ENCODE measurements at places on chromosomes 1 and 21.

DNA sequence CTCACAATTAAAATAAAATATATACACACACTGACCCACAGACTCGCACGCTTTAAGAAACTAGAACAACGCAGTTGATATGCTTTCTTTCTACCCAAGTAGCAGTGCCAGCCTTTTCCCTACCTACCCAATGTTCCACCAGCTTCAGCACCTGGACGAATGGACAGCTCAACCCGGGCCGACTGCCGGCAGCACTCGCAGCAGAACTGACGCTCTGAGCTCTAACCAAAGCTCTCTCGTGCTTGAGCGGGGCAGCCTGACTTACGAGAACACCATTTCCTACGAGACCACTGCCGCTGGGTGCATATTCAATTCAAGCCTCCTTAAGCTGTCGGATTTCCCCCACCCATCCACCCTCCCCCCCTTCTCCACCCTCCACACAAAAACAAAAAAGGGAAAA lies 127.4 kb upstream of the DPYD start:
- DNase-seq, result peak; percentile 37

GRCh38 chr1:115170377-115170776 lies 81.1 kb upstream of the TSPAN2 start:
- DNase-seq, result no peak

- DNase-seq, result no peak
Measured at GRCh38 chr1:57337623-57338022, 86.2 kb downstream of the DAB1 start.

- DNase-seq, result no peak
Measured at GRCh38 chr1:202075389-202075788, 47.3 kb upstream of the GPR37L1 start.

DNA sequence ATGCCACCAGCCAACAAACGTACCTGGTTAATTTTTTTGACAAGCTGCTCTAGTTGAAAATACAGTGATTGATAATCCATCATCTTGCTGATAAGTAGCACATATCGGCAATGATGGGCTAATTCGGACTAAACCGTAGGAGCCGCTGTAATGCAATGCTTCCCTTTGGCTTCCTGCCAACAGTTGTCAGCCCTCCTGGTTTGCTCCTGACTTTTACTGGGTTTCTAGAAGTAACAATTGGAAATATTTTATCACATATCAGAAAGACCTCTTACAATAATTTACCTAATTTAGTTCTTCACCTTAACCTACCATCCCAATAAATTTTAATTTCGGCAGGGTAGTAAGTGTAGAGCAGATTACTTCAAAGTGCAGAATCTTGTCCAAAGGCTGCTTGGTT lies 148.5 kb downstream of the DHRS3 start:
- no peak for DNase-seq

- DNase-seq, result no peak
Measured at GRCh38 chr1:29878501-29878900, 642.2 kb downstream of the PTPRU start.

DNA sequence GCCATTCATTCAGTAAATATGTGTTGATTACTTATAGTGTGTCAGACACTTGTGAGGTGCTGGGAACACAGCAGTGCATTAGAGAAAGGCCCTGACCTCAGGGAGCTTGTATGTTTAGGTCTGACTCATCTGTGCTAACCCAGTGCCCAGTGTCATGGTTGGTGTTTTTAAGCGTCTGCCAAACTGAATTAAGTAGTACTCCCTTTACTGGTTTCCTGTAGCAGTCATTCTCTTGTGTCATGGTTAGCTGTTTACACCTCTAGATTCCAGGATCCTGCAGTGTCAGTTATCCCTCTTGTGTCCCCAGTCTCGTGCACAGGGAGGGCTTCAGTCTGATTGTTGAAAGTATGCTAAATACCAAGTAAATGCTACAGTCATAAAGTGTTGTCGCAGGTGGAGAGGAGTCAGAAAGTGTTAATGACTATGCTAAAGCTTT lies 14.2 kb downstream of the UCK2 start:
- DNase-seq, result no peak

DNA sequence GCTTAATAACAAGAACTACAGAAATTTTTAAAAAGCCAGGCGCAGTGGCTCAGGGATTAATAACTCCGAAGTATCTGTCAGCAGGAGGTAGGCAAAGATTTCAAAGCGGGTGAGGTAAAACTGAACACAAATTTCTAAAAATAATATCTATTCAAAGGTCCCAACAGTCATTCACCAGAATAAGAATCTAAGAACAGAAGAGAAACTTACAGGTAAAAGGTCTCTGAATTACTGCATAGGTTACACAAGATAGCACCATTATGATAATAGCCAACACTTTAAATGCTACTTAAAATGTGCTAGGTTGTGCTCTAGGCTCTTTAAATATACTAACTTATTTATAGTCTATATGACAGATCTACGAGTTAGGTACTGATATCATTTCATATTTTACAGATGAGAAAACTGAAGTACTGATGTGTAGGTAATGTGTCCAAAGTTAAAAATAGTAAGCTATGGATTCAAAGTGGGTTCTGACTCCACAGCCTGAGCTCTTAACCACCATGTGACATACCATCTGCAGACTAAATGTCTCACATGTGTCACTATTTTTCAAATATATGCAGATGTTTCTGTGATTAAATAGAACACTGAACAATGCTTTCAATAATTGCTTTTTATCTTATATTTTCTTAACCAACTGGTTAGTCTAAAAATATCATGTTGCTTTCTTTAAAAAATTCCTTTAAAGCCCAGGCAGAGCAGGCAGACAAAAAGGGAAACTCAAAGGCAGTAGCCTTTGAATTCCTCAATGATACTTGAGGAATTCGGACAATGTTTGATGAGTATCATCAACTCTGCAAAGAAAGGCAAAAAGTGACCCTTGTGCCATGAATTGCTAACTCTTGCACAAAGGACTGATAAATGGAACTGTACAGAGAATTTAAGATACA lies 80.5 kb upstream of the TTC39A start:
- DNase-seq, result no peak

- no peak for DNase-seq
Measured at GRCh38 chr1:32184650-32185049, 5.2 kb downstream of the TXLNA start.

- peak; percentile 20 for DNase-seq
Measured at GRCh38 chr21:46183910-46184624, at the start of gene SPATC1L. SPATC1L (minus strand) TSS chr21:46184459; CDS start chr21:46182816, 1,643 bp downstream.

DNA sequence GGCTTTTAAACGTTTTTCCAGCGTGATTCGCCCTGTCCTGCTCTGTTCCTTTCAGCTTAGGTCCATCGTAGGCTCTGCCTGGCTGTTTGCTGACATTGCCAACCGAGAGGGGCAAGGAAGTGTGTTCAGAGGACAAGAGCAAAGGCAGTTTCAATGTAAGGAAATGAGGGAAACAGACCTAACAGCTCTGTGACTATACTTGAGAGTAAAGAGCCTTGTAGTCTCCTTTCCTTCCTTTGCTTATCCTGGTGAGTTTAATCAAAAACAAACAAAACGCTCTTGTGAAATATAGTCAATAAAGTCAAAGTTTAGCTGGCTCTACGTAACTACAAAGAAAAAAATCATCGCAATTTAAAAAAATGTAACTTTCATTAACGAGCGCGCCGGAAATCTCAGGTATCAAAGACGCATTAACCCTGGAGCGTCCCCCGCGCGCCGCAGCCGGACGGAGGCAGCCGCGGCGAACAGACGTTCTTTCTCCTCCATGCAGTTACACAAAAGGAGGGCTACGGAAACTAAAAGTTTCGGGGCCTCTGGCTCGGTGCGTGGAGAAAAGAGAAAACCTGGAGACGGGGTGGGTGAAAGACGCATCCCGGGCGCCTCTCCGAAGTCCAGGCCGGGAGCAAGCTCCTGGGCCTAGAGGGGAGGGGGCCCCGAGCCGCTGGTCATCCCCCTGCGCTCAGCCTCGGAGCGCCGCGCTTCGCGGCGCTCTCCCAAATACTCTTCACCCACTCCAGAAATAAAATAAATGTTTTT lies 617 bp upstream of the ADGRL2 start:
- DNase-seq, result no peak

GRCh38 chr1:53502641-53503432 lies 43.6 kb downstream of the DMRTB1 start:
- DNase-seq, result no peak

- DNase-seq, result no peak
Measured at GRCh38 chr1:113868387-113869083, 3.0 kb downstream of the PTPN22 start.

DNA sequence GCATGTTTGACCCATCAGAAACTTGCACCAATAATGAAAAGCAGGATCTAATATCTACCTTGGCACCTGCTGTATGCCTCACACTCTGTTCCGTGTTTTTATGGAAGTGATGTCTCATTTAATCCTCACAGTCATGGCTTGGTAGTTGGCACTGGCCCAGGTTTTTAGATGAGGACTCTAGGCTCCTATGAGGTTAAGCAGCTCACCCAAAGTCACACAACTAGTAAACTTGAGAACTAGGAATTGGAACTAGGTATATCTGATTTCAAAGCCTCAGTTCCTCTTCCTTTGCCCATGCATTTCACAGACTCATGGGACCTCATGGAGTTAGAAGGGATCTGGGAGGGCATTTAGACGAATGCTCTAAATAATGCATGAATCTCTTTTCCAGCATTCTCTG lies 21.3 kb upstream of the TARBP1 start:
- no peak for DNase-seq

DNA sequence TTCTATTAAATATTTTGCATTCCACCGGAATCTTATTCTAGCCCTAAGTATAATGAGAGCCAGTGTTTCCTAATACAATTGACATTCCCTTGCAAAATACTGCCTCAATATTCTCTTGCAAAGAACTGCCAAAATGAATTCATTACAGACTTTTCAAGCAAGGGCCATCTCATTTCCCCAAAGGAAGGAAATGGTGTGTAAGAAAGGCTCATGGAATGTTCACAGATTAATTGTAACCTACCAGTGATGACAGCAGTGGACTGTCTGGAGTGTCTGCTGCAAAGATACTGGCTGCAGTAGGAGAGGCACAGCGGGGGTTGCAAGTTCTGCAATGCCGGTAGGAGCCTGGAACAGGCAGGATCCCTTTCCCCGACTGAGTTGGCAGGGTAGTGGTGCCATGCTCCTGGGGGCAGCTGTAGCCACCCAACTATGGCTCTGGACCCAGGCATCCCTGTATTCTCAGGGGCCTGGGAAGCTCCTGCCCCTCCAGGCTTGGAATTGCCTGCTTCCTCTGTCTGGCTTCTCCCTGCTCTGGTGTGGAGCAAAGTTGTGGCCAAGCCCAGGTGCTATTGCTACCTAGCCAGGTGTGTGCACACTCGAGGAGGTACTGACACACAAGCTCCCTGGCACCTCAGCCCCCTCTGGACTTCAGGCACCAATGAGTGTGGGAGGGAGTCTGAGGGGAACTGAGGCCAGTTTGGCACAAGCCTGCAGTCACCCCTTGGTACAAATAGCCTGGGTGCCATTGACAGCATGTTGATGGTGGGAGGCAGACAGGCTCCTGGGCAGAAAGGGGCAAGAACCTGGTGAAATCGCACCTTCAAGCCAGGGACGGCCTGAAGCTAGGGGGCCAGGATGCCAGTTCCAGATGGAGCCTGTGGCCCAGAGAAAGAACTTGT lies 1371.0 kb downstream of the KCNT2 start:
- DNase-seq, result no peak

- no peak for DNase-seq
Measured at GRCh38 chr1:95876276-95876675, 642.3 kb downstream of the RWDD3 start.

DNA sequence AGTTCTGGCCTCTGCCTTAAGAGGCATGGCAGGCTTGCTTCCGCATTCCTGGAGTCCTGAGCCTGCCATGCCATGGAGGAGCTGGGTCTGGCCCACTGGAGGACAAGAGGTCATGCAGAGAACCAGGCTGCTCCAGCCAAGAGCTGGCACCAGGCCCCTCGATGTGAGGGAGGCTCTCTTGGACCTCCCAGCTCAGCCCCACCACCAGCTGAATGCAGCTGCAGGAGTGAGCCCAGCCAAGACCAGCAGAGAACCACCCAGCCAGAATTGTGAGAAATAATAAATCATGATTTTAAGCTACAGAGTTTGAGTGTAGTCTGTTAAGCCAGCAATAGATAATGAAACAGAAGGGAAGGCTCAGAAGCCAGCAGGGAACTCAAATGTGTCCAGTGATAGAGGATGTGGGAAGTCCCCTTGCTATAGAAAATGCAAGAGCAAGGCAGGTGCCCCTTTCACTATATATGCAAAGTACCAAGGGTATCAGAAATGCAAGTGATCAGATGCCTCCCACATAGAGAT lies 118.4 kb downstream of the HIVEP3 start:
- no peak for DNase-seq

- no peak for DNase-seq
Measured at GRCh38 chr1:32274646-32275340, 17.1 kb upstream of the HDAC1 start.

DNA sequence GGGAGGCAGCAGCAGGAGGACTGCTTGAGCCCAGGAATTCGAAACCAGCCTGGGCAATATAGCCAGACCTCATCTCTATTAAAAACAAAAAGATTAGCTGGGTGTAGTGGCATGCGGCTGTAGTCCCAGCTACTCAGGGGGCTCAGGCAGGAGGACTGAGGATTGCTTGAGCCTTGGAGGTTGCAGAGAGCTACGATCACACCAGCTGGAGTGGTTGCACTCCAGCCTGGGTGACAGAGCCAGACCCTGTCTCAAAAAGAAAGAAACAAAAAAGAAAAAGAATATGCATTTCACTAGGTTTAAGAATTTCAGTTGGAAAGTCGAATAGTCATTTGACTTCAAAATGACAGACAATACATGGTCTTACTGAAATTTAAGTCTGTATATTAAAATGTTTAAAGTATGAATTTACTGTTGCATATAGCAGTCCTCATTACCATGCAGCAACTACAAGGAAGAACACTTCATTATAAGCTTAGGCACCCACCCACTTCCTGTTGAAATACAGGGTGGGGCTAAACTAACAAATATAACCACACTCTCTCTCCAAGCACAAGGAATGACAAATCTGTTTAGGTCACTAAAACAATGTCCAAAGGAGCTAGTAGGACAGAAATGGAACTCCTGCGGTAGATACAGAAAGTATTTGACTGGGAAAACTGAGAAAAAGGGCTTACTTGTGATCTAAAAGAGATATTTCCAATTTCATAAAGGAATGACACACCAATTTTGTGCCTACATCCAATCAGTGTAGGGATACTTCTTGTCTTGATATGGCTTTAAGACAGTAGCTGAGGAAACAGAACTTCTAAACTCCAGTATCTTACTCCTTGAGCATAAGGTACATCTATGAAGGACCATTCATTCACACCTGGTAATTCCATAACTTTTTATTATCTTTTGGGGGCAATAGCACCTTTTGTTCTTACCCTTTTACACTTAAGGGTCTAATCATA lies 44.1 kb downstream of the GPR3 start:
- DNase-seq, result no peak

DNA sequence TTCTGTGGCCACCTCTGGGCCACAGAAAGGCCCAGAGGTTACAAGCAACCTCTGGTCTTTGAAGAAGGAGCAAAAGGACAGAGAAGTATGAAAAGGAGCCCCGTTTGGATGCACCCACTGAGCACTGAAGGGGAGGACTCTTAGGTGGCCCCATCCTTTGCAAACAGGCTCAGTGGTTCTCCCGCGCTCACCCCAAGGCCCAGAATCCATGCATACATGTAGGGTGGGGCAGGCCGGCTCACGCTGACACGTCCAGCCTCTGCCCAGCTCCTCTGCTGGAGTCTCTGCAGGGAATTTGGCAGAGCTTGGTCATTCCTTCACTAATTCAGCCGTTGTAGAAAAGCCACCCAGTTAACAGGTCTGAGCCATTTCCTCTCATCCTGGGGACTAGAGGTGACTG lies 61.3 kb upstream of the AJAP1 start:
- no peak for DNase-seq

- DNase-seq, result no peak
Measured at GRCh38 chr1:55375617-55376258, 160.6 kb upstream of the USP24 start.

GRCh38 chr1:50416150-50416527 lies 7.1 kb downstream of the DMRTA2 start:
- DNase-seq, result no peak
